ENCODE measurements at places on chromosomes 1 and 21. TPM values are rescaled to one million over a fixed set of nuclear protein-coding genes. Genes with fewer than 3 reads are reported as not detected.
A peak's percentile ranks its signal among the peaks of the same experiment; 100 is the strongest.

Gene SLFNL1
- 0.22 TPM for total RNA-seq

DNA sequence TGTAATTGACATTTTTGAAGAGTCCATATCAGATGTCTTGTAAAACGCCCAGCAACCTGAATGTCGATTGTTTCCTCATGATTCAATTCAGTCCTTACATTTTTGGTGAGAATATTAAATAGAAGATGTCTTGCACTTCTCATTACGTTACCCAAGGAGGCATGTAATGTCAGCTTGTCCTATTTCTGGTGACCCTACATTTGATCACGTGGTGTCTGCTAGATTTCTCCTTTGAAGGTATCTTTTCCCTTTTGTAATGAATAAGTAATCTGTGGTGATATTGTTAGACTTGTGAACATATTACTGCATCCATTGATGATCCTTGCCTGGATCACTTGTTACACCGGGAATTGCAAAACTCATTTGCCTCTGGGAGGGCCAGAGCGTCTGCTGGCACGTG, 87.6 kb upstream of the DISP3 start:
- DNase-seq: no peak

DNA sequence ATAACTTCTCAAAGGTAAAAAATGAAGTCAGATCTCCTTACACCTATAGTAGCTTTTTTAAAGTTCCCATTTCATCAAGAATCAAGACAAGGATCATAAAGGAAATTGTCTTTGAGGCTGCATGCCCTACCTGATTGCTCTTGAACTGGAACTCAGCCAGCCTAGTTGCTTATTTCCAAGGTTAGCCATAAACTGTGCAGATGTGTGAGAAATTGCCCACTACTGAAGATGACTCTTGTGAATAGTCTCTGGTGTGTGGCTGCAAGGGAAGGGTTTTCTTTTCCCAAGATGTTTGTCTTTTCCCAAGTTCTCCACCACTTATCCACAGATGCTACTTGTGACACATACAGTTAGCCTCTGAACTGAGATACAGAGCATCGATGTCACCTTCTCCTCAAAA, 81.7 kb upstream of the DUSP10 start:
- DNase-seq: no peak

Gene TCEANC2
- 4.2 TPM for total RNA-seq

GRCh38 chr1:25009671-25010262, 79.7 kb upstream of the RUNX3 start:
- no peak for DNase-seq

DNA sequence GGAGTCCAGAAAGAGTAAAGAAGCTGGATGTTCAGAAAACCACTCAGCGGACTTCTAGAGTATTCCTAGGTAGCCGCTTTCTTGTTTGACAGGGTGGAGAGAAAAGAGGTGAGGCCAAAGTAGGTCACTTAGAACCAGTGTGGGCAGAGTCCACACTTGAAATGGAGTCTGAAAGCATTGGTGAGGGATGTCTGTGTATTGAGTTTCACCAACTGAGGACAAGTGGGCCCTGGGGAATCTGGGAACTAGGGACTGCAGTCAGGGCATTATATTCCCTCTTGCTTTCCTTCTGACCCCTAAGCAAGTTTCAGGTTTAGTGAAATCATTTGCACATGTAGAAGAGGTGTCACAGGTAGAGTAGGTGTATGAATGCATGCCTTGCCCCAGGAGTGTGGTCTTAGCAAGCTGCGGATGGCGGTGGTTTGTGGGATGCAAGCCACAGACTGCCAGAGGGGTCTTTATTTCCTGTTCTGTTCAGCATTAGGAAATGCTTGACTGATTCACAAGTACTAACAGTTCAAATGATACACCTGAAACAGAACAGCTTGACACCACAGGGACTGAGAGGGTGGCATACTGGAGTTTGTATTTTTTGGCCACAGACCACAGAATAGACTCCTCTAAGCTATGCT, 1.1 kb upstream of the GNG12 start:
- no peak for DNase-seq

Gene KISS1
- not detected for total RNA-seq

Gene RBM8A
- total RNA-seq: 110 TPM

DNA sequence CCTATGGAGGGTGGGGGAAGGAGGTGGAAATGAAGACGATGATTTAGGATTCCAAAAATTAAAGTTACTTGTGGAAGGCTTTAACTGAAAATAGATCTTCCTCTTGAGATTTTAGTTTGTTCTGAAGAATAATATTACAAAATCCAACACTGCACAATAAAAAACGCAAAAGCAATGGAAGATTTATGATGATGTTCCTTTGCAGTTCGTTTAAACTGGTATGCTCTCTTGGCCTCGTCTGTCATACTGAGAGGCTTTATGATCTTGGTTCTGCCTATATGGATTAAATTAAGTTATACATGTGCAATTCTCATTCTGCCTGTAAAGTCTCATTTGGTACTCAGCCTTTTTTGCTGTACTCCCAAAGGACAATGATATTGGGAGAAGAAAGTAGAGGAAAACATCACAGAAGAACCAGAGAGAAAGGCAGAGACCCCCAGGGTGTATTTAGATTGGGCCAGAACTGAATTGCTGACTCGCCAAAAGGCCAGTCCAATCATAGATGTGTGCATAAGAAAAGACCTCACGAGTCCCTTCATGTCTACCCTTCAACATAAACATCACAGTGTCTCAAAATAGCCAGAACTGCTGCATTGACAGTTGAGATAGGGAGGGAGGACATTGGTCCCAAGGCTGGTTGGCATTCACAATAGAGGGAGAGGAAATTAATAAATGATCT, 188.6 kb downstream of the GREM2 start:
- no peak for DNase-seq

Gene PRRX1
- 46.2 TPM for total RNA-seq

- DNase-seq: no peak
These were observed 33.6 kb downstream of the ACOT11 start for GRCh38 chr1:54581621-54582035.

DNA sequence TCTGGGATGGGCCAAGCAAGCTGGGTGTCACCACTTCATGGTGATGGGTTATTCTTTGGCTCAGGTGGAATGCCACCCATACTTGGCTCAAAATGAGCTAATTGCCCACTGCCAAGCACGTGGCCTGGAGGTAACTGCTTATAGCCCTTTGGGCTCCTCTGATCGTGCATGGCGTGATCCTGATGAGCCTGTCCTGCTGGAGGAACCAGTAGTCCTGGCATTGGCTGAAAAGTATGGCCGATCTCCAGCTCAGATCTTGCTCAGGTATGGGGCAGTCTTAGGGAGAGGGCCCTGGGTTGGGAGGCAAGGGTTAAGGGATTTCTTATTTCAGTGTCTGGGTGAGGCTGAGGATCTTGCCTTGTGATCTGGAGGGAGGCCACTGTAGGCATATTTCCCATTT, 15.4 kb upstream of the NASP start:
- no peak for DNase-seq

Gene RGS18
- 7.3 TPM for total RNA-seq

DNA sequence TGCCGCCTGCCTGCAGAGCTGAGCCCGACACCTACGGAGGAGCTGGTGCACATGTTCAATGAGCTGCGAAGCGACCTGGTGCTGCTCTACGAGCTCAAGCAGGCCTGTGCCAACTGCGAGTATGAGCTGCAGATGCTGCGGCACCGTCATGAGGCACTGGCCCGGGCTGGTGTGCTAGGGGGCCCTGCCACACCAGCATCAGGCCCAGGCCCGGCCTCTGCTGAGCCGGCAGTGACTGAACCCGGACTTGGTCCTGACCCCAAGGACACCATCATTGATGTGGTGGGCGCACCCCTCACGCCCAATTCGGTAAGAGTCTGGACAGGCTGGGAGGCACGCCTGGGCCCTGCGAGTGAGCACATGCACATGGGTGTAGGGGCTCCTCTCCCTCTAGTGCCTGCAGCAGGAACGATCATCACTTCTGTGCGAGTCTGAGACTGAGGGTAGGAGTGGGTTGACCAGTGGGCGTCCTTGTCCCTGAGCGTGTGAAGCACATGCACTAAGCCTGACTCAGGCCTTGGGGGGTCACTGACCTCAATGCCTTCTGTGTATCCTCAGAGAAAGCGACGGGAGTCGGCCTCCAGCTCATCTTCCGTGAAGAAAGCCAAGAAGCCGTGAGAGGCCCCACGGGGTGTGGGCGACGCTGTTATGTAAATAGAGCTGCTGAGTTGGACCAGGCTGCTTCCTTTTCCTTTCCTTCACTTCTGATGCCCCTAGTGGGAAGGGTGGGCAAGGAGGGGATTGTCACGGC, 6.9 kb downstream of the DMAP1 start:
- no peak for DNase-seq

Gene MYBPH
- 0.22 TPM for total RNA-seq

Gene CHIA
- not detected for total RNA-seq

Gene SLAMF7
- 0.64 TPM for total RNA-seq

Gene SPRR2E
- total RNA-seq: not detected

DNA sequence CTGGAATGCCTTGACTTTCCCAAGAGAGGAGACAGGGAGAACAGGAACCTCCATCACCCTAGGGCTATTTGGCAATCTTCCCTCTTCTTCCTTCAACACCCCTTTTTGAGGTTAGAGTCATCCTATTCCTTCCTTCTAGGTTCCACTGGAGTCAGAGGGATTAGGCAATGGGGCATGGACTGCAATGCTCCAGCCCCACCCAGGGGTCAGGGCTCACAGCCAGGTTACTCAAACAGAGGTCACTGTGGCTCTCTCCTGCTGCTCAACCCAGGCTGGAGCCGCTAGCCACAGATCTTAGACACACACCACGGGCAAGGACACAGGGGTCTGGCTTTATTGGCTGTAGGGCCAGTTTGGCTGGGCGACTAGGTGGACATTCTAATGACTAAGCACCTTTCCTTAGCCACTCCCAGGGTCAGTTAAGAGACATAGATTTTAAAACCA, 145.5 kb upstream of the NRIP1 start:
- no peak for DNase-seq

DNA sequence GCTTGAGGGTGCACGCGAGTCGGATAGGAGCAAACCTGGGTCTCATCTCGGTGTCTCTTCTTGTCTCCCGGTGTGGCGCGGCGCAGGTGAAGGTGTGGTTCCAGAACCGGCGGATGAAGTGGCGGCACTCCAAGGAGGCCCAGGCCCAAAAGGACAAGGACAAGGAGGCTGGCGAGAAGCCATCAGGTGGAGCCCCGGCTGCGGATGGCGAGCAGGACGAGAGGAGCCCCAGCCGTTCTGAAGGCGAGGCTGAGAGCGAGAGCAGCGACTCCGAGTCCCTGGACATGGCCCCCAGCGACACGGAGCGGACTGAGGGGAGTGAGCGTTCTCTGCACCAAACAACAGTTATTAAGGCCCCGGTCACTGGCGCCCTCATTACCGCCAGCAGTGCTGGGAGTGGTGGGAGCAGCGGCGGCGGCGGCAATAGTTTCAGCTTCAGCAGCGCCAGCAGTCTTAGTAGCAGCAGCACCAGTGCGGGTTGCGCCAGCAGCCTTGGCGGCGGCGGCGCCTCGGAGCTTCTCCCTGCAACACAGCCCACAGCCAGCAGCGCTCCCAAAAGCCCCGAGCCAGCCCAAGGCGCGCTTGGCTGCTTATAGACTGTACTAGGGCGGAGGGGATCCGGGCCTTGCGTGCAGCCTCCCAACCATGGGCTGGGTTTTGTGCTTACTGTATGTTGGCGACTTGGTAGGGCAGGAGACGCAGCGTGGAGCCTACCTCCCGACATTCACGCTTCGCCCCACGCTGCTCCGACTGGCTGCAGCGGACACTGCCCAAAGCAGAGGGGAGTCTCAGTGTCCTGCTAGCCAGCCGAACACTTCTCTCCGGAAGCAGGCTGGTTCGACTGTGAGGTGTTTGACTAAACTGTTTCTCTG, 5.1 kb downstream of the HLX start:
- DNase-seq: peak; percentile 90

- no peak for DNase-seq
These were observed 121.7 kb upstream of the PRDX6 start for GRCh38 chr1:173355281-173356031.

DNA sequence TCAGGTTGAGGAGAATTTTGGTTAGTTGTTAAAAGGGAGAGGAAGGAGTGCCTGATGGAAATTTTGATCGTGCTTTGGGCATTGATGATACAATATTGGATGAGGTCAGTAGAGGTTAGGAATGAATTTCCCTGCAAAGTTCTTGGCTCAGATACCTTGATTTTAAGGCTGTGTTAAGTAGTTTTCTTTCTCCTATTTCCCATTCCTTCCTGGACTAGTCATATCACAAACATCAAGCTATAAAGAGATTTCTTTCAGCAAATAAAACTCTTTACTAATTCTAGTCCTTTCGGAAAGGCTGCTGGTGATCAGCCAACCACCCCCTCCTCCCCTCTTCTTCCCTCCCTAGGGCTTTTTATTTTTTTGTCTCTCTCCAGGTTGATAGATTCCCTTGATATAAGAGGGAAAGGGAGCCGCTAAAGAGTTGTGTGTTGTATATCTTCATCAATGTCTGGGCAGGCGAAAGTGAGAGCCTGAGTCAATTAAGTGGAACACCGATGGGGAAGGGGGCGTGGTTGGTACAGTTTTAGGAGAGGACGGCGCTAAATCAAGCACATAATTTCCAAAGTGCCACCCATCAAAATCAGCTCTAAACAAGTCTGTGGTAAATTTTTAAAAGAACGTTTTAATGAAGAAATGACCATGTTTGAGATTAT, 100.1 kb upstream of the PLXNA2 start:
- DNase-seq: no peak

DNA sequence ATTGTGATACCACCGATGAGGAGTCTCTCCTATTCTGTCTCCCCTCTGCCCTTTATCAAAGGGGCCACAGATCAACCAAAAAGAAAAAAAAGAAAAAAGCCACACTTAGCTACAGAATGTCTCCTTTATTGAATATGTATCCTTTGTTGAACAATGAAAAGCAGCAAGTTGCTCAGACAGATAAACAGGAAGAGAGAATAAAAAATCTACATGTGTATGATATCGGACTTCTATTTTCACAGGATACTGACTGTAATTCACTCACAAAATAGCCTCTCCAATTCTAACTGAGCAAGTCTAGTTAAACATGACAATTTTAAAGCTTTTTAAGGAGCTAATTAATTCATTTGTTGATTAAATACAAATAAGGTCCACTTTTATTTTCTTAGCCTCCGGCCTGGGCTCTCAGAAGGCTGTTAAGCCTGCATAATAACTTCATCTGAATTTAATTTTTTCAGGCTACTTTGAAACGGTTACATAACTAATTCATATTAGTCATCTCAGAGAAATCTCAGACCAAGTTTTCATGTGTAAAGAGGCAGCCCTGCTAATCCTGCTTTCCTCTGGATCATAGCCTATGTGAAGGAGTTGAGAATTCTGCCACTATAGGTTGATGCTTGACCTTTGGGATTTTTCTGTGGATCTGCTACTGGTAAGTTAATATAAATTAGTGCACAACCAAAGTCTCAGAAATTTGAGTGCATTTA, 304.1 kb upstream of the NR5A2 start:
- DNase-seq: no peak

All from mesenteric fat pad (tissue), 1 donor.